ENCODE measurements at places on chromosomes 11 and 22.

DNA sequence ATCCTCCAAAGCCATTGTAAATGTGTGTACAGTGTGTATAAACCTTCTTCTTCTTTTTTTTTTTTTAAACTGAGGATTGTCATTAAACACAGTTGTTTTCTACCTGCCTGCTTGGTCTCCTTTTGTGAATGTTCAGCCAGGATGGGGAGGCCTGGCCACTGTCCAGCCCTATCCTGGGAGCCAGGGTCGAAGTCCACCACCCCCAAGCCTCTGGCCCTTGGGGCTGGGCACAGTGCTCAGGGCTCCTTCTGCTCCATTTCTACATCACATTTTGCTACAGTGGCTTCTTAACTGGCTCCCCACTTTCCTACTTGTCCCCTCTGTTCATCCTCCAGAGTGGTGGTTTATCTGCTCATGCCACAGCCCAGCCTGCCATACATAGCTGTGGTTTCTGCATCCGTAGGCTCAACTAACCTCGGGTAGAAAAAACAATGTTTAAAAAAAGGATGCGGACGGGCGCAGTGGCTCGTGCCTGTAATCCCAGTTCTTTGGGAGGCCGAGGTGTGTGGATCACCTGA is 2.5 kb upstream of the SMARCB1 start:
- DNase-seq: no peak

DNA sequence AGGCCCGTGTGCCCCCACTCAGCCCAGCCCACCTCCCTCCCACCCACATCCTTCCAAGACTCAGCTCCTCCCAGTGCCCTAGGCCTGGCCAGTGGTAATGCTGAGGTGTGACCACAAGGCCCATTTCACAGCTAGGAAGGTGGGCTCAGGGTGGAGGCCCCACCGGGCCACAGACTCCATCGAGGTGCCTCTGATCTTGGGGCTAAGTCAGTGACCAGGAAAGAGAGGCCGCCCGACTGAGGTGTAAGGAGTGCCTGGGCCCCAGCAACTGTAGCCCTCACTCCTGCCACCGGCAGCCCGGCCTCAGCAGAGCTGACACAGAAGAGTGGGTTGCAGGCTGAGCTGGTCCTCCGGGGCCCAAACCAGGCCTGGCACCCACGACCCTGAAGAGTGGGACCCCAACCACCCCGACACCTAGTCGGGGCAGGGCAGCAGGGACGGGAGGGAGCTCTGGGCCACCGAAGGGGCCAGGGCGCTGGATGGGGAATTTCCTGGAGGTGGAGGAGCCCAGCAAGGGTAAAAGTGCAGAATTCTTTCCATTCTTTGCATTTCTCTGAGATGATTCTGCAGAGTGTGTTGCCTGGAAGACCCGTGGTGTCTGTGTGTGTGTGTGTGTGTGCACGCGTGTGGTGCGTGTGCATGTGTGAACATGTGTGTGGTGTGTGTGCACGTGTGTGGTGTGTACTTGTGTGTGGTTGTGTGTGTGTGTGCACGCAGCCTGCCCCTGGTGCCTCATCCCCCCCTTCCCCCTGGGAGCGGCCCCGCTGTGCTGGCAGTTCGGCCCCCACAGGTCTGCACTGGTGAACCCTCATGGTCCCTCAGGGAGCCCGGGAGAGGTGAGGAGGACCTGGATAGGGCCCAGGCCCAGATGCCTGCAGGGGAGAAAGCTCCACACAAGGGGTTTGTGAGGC is 8.3 kb upstream of the PIM3 start:
- no peak for DNase-seq

GRCh38 chr22:37148031-37148651 is 1.6 kb downstream of the IL2RB start:
- DNase-seq: peak; percentile 56

DNA sequence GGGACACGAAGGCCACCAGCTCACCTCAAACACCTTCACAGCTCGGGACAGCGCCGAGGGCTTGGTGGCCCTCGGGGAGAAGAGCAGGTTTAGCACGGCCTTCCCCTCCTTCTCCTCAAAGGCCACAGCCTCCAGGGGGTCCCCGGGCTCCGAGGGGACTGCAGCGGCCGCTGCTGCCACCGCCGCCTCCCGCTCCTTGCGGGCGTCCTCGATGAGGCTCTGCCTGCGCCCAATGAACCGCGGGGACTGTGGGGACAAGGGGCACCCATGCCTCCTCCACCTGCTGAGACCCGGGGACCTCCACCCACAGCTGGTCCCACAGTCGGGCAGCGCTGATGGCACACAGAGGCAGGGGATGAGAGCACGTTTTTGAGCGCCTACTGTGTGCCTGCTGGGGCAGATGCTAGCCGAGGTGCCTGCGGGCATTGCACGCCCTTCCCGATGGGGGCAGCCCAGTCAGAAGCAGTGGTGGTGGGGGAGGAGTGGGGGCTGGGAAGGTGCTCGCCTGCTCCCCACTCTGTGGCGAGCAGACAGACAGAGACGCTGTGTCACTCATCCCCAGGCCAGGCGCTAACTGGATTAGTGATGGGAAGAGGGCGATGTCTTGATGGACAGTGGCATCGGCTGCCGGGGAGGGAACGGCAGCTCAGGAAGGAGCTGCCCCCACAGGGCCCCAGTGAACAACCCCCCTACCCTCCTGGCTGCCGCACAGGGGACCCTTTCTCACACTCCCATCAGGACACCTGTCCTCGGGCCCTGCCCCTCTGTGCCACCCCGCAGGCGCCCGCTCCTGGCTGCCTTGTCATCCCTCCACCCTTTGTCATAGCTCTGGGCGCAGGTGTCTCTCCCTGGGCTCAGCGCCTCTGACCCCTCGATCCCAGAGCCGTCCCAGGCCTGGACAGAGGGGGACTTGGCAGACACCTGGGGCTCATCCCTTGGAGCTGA is 1.7 kb downstream of the TH start:
- no peak for DNase-seq

DNA sequence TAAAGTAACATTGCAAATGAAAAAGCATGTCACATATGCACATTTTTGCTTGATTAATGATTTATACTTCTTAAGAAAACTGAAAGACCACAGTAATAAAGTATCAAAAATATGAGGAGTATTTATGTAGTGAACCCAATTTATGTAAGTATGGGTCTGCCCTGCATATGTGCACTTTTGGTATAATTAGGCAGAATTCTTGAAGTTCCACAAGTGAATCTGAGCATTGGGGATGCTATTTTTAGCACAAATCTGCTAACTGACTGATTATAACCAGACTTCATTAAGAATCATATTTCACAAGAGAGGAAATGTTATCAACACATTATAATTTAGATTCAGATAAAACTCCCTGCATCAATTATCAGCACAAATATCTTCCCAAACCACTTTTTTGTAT is 407.1 kb upstream of the LRRC4C start:
- no peak for DNase-seq

DNA sequence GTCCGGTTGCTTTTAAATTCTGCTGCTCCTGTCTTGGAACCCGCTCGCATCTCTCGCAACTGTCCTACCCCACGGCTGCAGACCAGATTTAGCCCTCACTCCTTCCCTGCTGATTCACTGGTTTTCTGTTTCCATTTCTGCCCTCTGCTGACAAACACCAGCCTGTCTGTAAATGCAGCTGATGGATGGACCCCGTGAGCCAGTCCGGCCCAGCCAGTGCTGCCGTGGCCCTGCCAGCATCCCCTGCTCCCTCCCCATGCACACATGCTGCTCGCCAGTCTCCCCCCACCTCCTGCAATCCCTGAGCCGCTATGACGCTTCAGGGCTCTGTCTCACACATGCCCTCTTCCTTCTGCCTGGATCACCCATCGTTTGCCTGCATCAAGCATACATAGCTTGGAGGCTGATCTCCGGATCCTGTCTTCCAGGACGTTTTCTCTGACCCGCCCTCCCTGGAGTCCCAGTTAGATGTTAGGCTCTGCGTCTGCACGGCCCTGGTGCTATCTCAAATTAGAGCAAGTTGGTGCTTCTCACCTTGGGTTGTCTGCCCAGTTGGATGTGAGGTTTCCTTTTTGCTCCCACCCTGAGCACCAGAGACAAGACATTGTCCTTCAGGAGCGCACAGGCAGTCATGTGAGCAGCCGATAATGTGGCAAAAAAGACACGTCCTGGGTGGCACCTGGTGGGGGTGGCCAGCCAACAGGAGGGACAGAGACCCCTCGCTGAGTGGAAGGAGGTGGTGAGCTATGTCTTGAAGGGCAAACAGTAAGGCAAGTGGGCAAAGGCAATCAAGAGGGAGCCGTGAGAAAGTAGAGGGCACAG is 4.3 kb upstream of the ACR start:
- DNase-seq: no peak

GRCh38 chr11:97269527-97269926 is 879.7 kb downstream of the JRKL start:
- DNase-seq: no peak

Data from stimulated activated CD4-positive, alpha-beta T cell treated with anti-CD3 and anti-CD28 coated beads, Interleukin-4, amount 100 ng/mL, for 4 hours (primary cell).